ENCODE measurements at places on chromosomes 5 and 9.

- no peak for DNase-seq
These were observed 122.9 kb downstream of the HMHB1 start for GRCh38 chr5:143934821-143935220.

GRCh38 chr9:94511955-94512265, 43.0 kb upstream of the PCAT7 start:
- no peak for DNase-seq

- no peak for DNase-seq
These were observed 77.4 kb downstream of the SEC61B start for GRCh38 chr9:99299211-99300102.

- DNase-seq = no peak
These were observed 110.3 kb upstream of the SLIT3 start for GRCh38 chr5:169410996-169411783.

- no peak for DNase-seq
These were observed 352.4 kb upstream of the ACTBL2 start for GRCh38 chr5:57834829-57835608.

All from GM18507 (cell line).